ENCODE measurements at places on chromosomes 2 and 18. TPM values are rescaled to one million over a fixed set of nuclear protein-coding genes. Genes with fewer than 3 reads are reported as not detected.
A peak's percentile ranks its signal among the peaks of the same experiment; 100 is the strongest.

GRCh38 chr2:172455121-172455515, 27.7 kb downstream of the ITGA6 start:
- no peak overlapping the region for H3K4me3 ChIP-seq
- no peak for DNase-seq
- H3K27ac ChIP-seq: peak overlapping the region; percentile 52
- peaks cover 79% of the 10 kb centered on the region for H3K4me1 ChIP-seq

- no peaks in the 10 kb centered on the region for H3K27me3 ChIP-seq
- H3K27ac ChIP-seq: no peak overlapping the region
- H3K4me3 ChIP-seq: no peak overlapping the region
- no peak for DNase-seq
These were observed 86.7 kb upstream of the MSTN start for GRCh38 chr2:190149200-190149599.

GRCh38 chr2:65913813-65914212, 481.4 kb upstream of the SPRED2 start:
- H3K4me1 ChIP-seq: no peaks in the 10 kb centered on the region
- no peak overlapping the region for H3K27ac ChIP-seq
- H3K4me3 ChIP-seq: no peak overlapping the region
- DNase-seq: no peak
- no peaks in the 10 kb centered on the region for H3K27me3 ChIP-seq

DNA sequence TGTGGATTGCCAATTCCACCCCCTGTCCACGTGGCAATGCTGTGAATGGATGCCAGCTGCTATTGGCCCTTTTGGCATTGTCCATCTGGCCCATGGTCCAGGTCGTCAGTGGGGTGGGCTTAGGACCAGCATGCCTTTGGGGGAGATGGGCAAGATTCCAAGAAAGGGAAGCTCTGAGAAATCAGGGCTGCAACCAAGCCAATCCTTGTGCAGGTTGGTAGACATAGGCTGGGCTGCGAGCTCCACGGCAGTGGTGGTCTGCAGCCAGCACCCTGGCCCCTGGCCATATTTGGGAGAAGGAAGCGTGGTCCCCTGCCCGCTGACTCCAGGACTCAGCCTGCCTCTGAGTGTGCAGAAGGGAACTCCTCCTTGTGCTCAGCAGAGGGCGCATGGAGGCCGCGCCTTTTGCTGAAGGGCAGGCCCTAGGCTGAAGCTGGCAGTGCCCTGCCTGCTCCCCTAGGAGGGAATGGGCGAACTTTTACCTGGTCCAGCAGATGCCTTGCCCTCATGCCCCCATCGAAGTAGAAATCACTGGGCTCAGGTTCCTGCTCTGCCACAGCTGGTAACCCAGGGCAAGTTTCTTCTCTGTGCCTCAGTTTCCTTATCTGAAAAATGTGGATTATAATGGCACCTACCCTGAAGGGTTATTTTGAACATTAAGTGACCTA, 5.4 kb downstream of the SPR start:
- H3K4me3 ChIP-seq: no peak overlapping the region
- peaks cover 36% of the 10 kb centered on the region for H3K27me3 ChIP-seq
- H3K4me1 ChIP-seq: peaks cover 45% of the 10 kb centered on the region
- no peak overlapping the region for H3K27ac ChIP-seq

GRCh38 chr2:226411727-226412360, 387.8 kb downstream of the IRS1 start:
- no peak overlapping the region for H3K4me3 ChIP-seq
- H3K27me3 ChIP-seq: no peaks in the 10 kb centered on the region
- H3K27ac ChIP-seq: no peak overlapping the region
- DNase-seq: no peak

DNA sequence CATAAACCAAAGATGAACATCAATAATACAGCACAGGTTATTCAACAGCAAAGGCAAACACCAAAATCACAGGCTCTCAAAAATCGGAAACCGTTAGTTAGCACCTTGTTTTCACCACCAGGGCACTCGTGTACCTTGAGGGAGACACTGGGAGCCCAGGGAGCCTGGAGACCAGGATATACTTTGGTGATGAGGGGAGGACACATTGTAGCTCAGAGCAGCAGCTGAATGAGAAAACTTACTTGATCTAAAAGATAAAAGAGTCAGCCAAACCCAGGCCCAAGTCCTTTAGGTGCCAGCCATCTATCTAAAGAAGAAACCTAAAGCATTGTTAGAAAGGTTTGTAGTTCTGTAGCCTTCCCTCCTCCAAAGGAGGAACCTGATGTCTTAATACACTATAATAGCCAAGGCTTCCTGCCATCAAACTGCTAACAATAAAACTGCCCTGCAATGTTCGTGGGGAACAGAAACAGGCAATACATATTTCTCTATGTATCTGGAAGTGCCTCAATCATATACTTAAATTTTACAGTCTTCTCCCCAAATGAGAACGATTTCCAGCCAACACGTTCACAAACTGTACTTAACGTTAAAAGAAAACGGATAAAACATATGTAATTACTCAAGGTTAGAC, 19.3 kb downstream of the BCL11A start:
- H3K27me3 ChIP-seq: peaks cover 76% of the 10 kb centered on the region
- H3K4me1 ChIP-seq: peaks cover 83% of the 10 kb centered on the region
- peak overlapping the region; percentile 29 for H3K4me3 ChIP-seq
- peak overlapping the region; percentile 79 for H3K27ac ChIP-seq
- H3K36me3 ChIP-seq: no peaks in the 10 kb centered on the region

DNA sequence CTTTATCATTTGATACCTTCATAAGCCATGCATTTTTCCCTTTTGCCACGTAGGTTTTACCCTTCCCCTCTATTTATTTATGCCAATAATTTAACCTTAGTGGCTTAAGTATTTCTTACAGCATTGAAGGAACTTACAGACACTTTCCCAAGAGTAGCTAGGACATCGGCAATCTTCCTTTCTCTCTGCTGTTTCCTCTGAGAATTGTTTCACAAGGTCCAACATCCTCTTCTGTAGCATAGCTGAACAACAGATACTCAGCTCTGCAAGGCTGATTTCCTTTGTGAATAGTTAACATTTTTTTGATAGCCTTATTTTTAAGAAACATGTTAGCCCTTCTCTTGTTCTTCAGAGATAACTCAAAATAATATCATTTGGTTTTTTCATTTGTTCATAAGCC, 1.1 kb upstream of the GCA start:
- H3K27me3 ChIP-seq: no peaks in the 10 kb centered on the region
- DNase-seq: no peak
- H3K27ac ChIP-seq: no peak overlapping the region
- H3K4me3 ChIP-seq: no peak overlapping the region

DNA sequence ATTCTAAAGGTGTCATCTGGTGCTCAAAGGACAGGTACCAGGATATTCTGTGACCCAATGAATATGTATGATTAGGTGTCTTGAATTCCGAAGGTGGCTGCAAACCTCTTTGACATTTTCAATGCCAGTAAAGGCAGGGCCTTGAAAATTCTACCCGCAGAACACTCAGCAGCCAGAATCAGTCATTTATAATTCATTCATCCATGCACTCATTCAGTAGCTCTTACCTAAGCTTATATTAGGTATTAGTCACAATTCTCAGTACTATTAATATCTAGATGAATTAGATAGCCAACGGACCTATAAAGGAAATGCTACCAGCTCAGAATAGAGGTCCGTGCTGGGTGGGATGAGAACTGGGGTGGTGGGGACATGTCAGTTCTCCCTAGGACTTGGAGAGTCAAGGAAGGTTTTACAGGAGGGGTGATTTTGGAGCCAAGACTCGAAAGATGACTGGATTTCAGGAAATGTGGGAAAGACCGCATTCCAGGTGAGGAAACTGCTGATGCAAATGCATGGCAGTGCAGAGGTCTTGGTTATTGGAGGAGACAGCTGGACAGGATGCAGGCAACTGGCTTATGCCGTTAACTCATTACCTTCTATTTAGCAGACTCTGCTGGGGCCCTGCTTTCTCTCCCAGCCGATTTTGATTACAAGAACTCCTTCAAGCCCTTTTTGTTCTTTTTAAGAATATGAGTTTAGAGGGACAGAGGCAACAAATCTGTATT, 7.2 kb downstream of the TRIB2 start:
- peak overlapping the region; percentile 96 for H3K4me3 ChIP-seq
- DNase-seq: no peak
- H3K36me3 ChIP-seq: peaks cover 57% of the 10 kb centered on the region
- no peaks in the 10 kb centered on the region for H3K27me3 ChIP-seq

- H3K27ac ChIP-seq: no peak overlapping the region
- peaks cover 89% of the 10 kb centered on the region for H3K27me3 ChIP-seq
- peaks cover 17% of the 10 kb centered on the region for H3K4me1 ChIP-seq
- DNase-seq: no peak
- H3K4me3 ChIP-seq: no peak overlapping the region
These were observed 2.5 kb upstream of the POMC start for GRCh38 chr2:25170888-25171287.

- no peak for DNase-seq
- no peak overlapping the region for H3K4me3 ChIP-seq
- no peaks in the 10 kb centered on the region for H3K27me3 ChIP-seq
- no peak overlapping the region for H3K27ac ChIP-seq
- no peaks in the 10 kb centered on the region for H3K36me3 ChIP-seq
These were observed 73.4 kb upstream of the ATL2 start for GRCh38 chr2:38450509-38450908.

DNA sequence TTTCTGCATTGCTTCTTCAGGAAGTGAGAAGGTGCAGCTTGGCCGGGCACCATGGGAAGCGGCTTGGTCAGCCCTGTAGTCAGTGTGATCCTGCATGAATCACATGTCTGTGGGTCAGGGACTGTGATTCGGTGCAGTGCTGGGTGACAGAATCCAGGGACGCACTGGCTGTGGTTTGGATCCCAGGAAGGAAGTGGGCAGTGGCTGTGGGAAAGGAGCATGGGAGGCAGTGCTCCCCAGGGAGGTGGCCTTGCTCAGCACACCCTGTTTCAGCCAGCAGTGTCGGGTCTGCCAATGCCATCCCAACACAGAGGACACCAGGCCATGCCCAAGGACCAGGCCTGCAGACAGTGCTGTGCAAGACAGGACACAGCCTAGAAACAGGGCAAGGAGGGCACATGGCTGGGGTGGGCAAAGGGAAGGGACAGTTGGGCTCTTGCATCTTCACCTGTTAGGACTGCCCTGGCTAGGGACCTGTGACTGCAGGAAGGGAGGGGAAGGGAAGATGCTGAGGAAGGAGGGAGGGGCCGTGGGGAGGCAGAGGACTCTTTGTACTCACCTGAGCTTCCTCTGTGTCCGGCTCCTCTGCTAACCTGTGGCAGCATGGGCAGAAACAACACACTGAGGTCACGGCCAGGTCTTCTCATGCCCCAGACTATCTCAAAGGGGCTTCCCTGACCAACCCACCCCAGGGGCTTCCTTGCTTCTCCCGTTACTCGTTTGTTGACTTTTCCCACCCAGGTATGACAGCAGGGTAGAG, 37.2 kb upstream of the DNMT3A start:
- H3K27ac ChIP-seq: no peak overlapping the region
- H3K4me3 ChIP-seq: no peak overlapping the region
- peaks cover 21% of the 10 kb centered on the region for H3K4me1 ChIP-seq
- no peaks in the 10 kb centered on the region for H3K36me3 ChIP-seq

DNA sequence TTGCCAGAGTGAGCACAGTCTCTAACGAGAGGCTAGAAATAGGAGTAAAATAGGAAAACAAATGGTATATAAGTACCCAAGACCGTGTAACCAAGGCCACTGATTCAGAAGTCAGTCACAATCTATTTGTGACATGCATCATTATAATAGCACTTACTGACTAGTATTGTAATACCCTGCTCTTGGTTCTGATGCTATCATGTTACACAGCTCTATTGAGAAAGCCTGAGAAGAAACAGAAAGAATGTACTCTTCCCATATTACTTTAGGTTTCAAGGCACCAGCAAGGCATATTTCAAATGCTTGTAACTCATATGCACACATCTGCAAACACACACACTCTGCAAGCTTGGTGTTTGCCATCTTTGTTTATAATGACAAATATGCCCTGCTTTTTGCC, 746.4 kb downstream of the SLC4A3 start:
- no peak overlapping the region for H3K4me3 ChIP-seq
- no peaks in the 10 kb centered on the region for H3K36me3 ChIP-seq
- no peaks in the 10 kb centered on the region for H3K4me1 ChIP-seq
- H3K27ac ChIP-seq: no peak overlapping the region

DNA sequence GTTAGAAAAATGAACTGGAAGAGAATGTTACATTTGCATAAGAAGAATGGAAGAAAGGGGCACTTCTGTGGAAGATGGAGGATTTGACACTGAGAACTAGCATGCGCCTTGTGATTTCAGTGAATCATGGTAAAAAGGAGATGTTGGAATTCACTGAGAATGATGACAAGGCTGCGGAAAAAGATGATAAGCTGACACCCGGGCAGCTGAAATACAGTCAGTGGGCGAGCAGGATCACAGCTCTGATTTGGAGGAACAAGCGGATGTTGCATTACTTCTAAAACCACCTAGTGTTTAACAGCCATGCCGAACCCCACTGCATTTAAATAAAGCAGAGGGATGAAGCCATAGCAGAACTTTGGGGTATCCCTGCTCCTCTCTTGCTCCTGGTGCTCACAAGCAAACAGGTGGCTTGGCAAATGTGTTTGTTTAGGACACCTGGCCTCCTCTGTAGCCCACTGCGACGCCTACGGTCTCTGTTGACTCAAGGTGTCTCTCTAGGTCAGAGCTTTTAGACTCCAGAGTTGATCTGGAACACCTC, 134.9 kb downstream of the NDUFA10 start:
- no peaks in the 10 kb centered on the region for H3K36me3 ChIP-seq
- H3K27me3 ChIP-seq: peaks cover 29% of the 10 kb centered on the region
- no peak overlapping the region for H3K27ac ChIP-seq
- DNase-seq: no peak
- no peaks in the 10 kb centered on the region for H3K4me1 ChIP-seq

DNA sequence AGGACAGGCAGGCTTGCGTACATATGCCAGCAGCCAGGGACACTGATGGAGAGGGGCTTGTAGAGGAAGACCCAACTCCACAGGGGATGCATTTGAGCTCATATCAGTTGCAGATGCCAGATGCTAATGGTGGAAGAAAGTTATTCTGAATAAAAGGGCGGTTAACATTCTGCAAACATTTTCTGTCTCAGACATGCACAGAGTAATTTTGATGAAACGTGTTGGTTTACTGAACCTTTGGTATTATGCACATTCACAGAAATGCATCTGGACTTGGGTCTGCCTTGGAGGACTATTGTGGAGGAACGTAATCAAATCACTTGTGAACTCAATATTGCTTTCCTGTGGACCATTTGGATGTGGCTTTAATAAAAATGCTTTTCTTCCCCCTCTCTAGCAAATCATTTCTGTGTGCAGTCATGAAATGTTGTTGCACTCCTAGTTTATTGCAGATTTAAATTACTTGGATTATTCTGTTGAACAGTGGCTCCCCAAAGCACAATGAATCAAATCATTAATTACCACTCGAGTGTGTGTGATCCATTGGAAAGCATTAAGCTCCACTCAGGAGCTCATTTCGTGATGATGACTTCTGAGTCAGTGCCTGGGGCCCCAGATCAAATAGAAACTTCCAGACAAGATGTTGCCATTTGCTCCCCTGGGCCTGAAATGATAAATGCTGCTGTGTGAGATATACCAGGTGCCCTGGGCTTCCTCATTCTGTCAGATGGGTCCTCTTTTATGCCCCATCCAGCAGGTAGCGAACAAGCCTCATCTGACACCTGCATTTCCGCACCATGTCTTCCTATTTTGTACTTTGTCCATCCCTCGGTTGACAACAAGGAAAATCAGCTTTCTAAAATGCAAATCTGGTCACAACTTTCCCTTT, 697.0 kb upstream of the HS6ST1 start:
- DNase-seq: no peak
- H3K27ac ChIP-seq: no peak overlapping the region
- H3K36me3 ChIP-seq: no peaks in the 10 kb centered on the region
- H3K4me3 ChIP-seq: no peak overlapping the region
- H3K4me1 ChIP-seq: no peaks in the 10 kb centered on the region
- peaks cover 51% of the 10 kb centered on the region for H3K27me3 ChIP-seq

Gene MERTK
- total RNA-seq: 4.7 TPM

Gene SLC8A1
- 990 TPM for total RNA-seq

Gene IL36B
- not detected for total RNA-seq

Gene PLEKHH2
- total RNA-seq: 1.3 TPM

Gene SP5
- total RNA-seq: 0.44 TPM

Gene SPP2
- not detected for total RNA-seq

Gene DNMT3A
- total RNA-seq: 16.5 TPM

Gene KCNS3
- 4.0 TPM for total RNA-seq

Gene C2orf81
- total RNA-seq: 0.82 TPM
